CD4-positive, alpha-beta T cell (primary cell): ENCODE measurements at places on chromosomes 12 and 14.

DNA sequence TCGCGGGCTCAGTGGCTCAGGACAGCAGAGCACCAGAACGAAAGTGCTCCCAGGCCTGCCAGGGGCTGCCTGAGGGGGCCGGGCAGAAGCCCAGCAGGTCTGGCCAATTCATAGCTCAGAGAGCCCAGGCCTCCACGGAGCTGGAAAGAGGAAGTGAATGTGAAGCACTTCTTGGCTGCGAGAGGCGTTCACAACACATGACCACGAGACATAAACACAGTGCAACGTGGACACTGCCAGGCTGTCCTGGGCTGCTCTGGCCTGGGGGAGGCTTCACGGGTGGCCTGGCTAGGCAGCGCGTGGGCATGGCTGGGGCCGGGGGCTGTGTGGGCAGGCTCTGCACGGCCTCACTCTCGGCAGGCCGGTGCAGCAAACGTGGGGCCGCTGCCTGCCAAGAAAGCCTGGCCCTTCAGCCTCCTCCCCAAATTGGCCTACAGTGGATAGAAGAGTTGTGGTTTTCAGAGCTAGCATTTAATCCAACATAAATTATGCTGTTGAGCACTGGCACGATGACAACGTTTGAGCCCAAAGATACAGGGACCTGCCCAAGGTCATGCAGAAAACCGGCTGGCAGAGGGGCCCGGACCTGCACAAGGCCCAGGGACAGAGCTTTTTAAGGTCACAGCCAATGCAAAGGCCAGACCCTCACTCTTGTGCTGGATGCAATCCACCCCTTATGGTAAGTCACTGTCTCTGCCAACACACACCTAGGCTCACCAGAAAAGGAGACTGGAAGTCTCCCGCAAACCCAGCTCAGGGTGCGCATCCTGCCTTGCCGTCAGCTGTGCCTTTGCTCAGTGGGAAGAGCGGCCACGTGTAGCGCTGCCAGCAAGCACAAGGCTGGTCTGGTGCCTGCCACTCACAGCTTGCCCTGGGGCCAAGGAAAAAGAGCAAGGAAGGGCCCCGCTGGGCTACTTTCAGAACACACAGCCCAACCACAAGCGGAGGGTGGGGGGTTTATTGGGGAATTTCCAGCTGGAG, 8.6 kb downstream of the SLC25A29 start:
- no peak for DNase-seq

DNA sequence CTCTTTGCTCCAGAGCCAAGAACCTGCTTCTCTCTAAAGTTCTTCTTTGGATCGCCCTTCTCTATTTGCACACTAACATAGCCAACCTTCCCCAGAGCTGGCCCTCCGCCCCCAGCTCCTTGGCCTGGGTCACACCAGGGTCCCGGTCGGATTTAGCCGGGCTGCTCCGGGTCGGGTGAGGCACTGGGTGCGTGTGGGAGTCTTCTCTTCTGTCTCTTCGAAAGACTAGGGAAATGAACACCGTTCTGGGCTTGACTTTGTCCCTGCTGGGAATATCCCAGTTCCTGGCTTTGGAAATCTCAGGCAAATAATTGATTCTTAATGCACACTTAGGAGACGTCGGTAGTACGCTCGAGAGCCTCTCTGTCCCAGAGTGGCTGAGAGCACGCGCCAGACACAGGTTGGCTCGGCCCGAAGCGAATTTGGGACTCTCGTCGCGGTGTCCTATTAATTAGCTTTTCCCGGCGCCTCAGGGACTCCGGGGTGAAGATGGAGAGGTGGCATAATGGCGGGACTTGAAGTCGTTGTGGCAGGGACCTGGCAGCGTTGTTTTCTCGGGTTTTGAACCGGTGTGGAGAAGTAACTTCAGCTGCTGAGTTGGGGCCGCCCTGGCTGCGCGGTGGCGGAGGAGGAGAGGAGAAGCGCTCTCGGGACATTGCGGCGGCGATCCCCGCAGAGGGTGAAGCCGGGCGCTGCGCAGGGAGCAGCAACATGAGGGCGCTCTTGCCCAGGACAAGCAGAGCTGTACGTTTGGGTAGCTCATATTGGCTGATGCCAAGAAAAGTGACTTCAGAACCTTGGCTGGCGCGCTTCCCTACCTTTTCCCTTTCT, 7.5 kb downstream of the FOXG1 start:
- DNase-seq = no peak

DNA sequence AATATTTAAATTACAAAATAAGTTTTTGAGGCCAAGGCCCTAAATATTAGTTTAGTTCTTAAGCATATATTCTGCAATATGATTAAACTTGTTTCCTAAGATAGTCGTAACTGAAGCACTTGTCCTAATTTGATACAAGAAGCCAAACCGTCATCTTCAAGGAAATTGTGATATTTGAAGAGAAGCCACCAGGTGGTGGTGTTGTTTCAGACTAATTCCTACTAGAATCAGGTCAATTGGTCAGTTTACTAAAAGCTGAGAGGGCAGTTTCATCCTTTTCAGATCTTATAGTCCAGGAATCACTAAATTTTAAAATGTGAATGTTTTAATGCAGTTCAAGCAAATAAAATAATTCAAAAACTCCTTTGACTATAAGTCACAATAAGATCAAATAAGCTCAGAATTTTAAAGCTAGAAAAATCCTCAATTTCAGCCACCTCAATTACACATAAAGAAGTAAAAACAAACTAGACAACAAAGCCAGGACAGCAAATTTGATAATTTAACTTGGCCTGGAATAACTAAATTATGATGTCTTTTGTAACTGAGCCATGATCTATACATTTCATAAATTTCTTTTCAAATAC, 7.1 kb upstream of the ARL1 start:
- DNase-seq = no peak

DNA sequence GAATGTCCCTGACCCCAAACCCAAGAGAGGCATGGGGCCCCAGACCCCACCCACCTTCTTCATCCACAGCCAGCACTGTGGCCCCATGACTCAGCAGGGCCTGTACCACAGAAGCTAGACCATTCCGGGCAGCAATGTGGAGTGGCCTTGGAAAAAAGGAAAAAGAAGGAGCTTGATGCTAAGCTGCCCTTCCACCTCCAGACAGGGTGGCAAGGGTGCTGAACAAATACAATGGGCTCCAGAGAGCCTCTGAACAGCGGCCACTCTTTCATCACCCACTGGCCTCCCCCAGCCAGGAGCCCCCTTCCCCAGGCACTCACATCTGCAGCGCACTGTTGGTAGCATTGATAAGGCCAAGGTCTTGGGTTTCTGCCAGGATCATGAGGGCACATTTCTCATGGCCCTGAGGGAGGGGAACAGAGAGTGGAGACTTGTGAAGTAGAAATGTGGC, 13.9 kb downstream of the SLC39A5 start:
- DNase-seq = no peak
